ENCODE measurements at places on chromosomes 6 and 20. TPM values are rescaled to one million over a fixed set of nuclear protein-coding genes. Genes with fewer than 3 reads are reported as not detected.
A peak's percentile ranks its signal among the peaks of the same experiment; 100 is the strongest.

The EFHC1 gene
- 35.8 TPM for total RNA-seq

GRCh38 chr20:22446613-22447446 lies 137.5 kb downstream of the FOXA2 start:
- peak; percentile 14 for DNase-seq

- DNase-seq, result peak; percentile 76
Observed at GRCh38 chr6:28980852-28981430, 24.2 kb downstream of the ZNF311 start.

GRCh38 chr6:42152024-42152423 lies 9.6 kb upstream of the C6orf132 start:
- DNase-seq, result no peak

The FOXC1 gene
- total RNA-seq, result 18.6 TPM

The CCN6 gene
- not detected for total RNA-seq

The LTA gene
- total RNA-seq, result not detected

DNA sequence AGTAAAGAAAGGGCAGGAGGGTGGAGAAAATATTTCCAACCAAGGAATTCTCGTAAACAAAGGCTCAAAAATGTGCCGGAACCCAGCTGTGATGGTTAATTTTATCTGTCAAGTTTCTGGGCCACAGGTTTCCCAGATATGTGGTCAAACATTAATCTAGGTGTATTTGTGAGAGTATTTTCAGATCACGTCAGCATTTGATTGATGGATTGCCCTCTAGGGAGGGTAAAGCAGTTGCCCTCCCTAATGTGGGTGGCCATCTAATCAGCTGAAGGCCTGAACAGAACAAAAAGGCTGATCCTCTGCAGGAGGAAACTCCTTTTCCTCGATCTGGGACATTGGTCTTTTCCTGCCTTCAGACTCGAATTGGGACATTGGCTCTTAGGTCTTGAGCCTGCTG lies 298.7 kb upstream of the TCF21 start:
- no peak for DNase-seq
